CD4-positive, alpha-beta T cell treated with Interleukin-17A for 4 hours (primary cell): ENCODE measurements at places on chromosomes 16 and 17.

DNA sequence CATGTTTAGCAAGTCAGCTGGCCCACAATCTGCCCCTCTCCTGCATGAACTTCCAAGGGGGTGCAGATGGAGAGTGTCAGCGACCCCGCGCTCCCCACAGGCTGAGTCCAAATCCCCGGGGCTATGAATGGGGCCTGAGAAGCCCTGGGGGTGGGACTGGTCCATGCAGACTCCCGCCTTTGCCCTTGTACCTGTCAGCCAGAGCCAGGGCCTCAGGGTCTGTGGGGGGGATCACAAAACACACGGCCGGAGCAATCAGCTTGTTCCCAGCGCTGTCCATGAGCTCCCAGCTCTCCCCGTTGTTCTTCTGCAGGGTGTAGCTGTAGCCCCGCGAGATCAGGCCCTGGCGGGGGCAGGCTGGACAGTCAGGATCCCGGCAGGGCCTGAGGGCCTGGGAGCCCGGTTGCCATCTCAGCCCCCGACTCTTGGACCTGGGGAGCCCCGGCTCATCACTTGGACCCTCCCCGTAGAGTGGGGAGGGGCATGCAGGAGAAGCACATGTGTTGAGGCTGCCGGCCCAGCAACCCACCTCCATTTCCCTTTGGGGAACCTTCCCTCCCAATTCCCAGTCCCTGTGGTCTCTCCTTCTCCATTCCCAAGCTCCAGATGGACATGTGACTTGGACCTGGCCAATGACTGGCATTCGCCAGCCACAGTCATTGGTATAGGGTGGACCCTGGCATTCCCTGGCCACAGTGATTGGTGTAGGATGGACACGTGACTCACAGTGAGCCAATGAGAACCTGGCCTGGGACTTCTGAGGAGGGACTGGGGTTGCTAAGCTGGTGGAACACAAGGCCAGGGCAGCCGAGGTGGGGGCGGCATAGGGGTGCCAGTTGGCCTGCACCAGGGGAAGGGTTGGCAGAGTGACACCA is 42.4 kb downstream of the PPL start:
- no peak for DNase-seq

GRCh38 chr16:8971416-8971815 is 7.7 kb upstream of the USP7 start:
- DNase-seq, result no peak

GRCh38 chr16:58685084-58685449 is 497 bp upstream of the SLC38A7 start:
- DNase-seq, result no peak

GRCh38 chr17:19935169-19935568 is 42.5 kb downstream of the AKAP10 start:
- DNase-seq, result no peak

- DNase-seq, result no peak
Measured at GRCh38 chr16:89322321-89323119, 105.0 kb downstream of the ZNF778 start.

GRCh38 chr17:41212524-41213169 is 13.8 kb upstream of the KRTAP9-2 start:
- no peak for DNase-seq

- no peak for DNase-seq
Measured at GRCh38 chr17:19301274-19301951, 61.1 kb downstream of the B9D1 start.

GRCh38 chr17:16878606-16879005 is 93.3 kb downstream of the TNFRSF13B start:
- no peak for DNase-seq

DNA sequence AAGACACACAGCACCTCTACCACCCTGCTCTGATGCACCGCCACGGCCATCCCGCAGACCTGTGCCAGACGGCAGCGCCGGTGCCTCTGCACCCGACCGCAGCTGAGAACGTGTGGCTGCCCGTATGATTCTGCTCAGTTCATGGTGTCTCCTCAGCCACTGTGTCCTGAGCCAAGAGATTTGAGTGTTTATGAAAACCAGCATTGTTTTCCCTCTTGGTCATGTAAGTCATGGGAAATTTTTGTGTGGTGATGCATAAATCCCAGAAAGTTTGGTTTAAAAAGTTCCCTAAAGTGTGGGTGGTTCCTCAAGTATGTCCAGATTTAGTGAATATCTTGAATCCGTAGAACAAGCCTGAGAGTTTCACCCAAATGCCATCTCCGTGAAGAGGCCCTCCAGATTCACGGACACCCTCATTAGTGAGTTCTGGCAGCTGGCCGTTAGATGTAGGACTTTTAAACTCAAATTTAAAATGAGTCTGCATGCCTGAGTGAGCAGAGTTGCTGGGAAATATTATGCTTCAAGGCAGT is 57.6 kb downstream of the CDRT4 start:
- DNase-seq, result no peak

- DNase-seq, result no peak
Measured at GRCh38 chr17:55177855-55178217, 86.9 kb upstream of the HLF start.

DNA sequence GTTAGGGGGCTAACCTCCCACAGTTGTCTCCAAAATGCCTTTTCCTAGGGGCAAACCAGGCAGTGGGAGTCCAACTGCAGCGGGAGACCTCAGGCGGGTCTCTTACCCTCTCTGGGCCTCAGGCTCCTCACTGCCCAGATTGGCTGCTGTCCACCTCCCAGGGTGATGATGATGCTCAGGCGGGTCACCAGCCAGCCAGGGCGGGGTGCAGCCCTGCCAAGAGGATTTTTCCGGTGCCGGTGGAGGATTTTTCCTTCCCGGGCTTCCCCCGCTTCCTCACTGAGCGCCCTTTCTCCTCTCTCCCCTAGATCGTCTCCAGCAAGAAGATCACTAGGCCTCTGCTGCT is 22.8 kb downstream of the CPNE2 start:
- no peak for DNase-seq

DNA sequence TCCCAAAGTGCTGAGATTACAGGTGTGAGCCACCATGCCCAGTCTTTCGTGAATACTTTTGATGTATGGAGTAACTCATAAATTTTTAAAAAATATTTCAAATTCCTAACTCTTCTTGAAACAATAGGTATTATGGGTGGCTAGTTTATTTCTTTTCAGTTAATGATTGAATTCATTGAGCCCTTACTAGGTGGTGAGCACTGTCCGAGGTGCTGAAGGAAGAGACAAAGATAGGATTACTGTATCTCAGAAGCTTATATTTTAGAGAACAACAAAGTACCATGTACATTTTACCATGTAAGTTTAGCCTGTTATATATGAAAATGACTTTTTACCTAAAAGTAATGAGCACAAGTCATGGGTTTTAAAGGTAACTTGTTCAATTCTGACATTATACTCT is 418.3 kb downstream of the NPIPA7 start:
- DNase-seq, result no peak

DNA sequence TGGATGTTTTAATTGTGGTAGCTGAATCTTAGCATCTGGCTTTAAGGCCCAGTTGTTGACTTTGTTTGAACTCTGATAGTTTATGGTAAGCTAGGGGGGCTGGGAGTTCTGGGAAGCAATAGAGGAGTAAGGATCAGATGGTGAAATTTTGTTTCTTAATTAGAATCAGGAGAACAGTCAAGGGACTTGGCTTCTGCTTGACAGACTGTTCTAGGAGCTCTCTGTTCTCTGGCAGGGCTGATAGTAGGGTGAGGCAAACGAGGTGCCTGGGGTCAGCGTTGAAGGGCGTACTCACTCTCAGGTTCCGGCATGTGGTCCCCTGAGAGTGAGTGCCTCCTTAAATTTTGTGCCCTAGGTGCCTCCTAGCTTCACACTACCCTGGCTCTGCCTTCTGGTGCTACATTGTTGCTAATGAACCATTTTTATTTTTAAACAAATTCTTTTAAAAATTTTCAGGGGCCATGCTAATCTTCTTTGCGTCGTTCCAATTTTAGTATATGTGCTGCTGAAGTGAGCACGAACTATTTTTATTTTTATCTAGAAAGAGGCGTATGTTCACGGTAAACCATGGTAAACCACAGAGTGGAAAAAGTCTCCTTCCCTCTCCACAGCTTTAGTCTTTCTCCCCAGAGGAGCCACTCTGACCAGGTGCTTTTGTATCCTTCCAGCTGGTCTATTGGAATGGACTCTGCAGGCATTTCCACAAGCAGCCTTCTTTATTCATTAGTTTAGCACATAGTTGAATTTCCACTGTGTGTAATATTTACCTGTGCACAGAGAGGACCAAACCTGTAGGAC is 19.7 kb downstream of the SLC7A6 start:
- peak; percentile 36 for DNase-seq

DNA sequence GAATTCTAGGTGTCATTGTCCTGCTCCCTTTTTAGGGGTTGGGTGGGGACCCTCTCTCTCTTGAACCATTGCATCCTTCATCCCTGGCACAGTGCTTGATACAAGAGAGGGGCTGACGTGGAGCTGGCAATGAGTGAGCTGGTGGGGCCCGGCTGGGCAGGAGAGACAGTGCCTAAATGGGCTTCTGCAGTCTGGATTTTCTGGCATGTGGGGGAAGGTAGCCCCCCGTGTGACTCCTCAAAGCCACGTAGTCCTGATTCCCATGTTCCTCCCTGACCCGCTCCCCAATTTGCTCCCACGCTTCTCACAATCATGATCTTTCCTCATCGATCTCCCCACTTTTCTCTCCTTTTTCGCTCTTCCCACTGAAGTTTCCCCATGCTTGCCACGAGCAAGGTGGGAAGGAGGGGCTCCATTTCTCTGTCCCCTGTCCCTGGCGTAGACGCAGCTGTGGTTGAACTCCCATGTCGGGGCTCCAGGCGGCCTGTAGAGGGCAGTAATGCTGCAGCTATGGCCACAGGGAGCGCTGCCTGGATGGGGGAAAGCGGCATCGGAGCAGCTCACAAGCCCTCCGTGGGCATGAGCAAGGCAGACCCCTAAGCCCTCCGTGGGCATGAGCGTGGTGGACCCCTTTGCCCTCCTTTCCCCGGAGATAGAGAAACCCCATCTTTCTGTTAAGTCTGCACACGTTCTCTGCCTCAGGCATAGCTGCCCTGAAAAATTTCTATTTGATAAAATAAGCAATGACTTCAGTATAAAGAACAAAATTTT is 47.5 kb downstream of the HAPSTR1 start:
- peak; percentile 75 for DNase-seq

DNA sequence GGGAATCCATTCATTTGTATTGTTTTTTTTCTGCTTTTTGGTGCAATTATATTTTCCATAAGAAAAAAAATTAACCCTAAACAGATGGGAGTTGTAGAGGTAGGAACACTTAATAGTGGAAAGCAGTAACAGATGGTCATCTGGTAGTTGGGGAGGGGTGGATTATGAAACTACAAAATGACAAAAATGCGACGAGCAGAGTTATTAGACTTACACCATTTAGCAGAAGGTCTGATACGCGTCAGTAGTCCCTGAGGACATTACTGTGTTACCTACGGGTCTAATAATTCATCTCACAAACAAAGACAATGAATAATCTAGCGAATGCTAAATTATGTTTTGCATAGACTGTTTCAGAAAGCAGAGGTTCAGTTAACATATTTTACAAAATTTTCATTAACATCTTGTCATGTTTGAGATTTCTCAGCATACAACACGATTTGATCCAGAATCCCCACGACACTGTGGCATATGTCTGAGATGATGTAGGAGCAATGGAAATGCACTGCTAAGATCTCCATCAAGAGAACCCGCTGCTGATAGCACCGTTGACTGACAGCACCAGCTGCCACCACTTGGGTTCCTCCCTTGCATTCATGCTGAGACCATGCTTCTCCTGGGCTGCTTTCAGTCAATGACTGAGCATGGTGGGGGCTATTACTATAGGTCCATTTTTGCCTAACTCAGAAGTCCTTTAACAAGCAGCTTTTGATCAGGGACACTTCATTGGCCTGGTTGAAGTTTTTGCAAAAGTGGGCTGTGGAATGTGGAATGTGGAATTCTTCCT is 182.2 kb upstream of the CPHXL start:
- DNase-seq, result no peak

DNA sequence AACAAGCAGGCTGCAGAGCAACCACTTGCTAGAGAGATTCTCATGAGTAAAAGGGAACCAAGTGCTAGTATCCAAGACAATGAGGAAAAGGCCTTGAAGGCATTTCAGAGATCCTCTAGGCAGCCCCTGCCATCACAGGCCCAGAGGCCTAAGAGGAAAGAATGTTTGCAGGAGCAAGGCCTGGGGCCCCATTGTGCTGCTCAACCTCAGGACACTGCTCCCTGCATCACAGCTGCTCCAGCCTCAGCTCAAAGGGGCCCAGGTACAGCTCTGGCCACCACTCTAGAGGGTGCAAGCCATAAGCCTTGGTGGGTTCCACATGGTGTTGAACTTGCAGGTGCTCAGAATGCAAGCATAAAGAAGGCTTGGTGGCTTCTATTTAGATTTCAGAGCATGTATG is 243.0 kb upstream of the RPL38 start:
- DNase-seq, result no peak

DNA sequence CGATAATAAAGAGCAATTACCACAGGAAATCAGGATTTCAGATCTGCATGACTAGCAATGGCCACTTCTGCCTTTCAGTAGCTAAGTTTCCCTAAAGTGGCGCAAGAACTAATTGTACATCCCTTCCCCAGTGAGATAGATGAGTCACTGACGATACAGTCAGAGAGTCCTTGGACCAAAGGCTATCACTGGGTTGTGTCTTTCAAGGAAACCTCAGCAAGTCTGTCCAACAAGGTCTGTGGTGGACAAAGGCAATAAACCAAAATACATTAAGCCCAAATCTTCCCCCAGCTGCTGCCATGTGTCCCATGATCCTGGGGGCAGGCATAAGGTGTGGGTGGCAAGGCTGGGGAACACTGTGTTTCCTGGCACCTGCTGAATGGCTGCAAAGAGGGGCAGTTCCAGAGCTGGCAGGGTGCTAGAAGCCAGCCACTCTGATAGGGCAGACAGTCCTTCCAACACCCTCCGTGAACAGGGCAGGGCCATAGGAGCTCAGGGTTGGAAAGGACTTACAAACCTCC is 20.5 kb upstream of the MTMR4 start:
- DNase-seq, result no peak

GRCh38 chr16:30117768-30118167 is 4.4 kb upstream of the GDPD3 start:
- DNase-seq, result no peak

GRCh38 chr17:10738521-10739258 is 8.9 kb upstream of the TMEM220 start:
- DNase-seq, result no peak

DNA sequence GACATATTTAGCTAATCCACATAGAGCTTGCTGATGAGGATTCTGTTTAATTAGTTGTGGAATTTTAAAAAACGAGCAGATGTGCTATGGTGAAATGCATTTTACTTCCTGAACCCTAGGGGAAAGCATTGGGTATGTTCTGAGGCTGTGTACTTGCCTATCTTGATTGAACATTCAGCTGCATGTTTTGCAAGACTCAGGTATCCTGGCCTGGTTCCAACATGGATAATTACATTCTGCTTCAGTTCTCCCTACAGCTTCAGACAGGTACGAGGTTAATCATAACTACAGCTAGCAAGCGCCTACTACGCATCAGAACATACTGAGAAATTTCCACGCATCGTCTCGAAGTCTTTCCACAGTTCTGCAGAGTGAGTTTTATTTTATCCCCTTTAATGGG is 77.0 kb downstream of the HS3ST2 start:
- no peak for DNase-seq

- no peak for DNase-seq
Measured at GRCh38 chr16:19115148-19116021, 1.6 kb downstream of the ITPRIPL2 start.
